ENCODE measurements at places on chromosomes 5 and 9.

DNA sequence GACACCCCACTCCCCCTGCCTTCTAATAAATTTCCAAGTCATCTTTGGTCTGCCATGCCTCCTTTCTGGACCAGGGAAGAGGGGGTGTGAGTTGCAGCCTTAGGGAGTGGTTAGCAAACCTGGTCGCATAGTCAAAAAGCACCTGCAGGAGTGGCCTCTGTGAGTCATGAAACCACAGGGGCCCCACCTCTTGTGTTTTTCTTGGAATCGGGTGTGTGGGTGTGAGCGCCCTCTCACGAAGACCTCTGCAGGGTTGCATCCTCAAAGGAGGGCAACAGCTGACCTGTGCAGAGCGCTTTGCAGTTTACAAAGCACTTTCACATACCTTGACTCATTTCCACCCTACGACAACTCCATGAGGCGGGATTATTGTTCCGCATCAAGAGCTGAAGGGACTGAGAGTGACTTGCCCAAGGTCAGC lies 36.8 kb upstream of the TEX48 start:
- DNase-seq = peak; percentile 83

- no peak for DNase-seq
These were observed 376.4 kb upstream of the RGMB start for GRCh38 chr5:98397081-98397480.

DNA sequence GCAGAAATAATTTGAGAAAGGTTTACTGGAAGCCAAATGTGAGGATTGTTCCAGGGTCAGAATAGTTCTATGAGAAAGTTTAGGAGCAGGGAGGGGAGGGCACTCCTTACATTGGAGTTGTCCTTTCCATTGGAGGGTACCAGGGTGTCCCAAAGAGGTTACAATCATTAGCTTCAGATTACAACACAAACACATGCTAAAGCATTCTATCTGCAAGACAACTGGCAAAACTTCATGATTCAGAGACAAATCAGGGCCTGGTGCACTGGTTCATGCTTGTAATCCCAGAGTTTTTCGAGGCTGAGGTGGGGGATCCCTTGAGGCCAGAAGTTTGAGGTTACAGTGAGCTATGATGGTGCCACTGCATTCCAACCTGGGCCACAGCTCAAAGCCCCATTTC lies 51.8 kb downstream of the NSUN2 start:
- DNase-seq = no peak

DNA sequence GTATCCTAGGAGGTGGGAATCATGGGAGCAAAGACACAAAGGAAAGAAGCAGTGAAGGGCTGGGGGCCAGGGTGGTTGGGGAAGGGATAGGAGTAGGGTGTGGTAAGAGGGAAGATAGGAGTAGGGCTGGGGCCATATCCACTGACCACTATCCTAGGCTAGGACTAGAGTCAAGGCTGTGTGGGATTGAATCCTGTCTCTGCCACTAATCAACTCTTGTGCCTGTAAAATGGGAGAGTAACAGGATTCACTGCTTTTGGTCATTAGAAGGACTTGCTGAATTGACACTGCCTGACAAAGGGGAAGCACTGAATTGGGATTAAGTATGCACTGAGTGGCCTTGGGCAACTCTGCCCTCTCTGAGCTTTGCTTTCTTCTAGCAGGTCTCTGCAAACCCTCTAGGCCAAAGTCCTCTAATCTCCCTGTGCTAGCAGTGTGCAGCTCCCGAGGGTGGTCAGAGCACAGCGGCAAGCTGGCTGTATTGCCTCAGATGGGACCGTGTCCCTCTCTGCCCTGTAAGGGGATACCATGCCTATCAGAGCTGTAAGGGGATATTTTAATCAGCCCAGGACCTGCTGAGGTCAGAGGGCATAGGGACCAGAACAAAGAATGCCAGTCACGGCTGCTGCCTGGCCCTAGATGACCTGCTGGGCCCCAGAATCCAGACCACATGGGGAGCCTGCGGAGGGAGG lies 12.4 kb upstream of the DAB2IP start:
- no peak for DNase-seq

DNA sequence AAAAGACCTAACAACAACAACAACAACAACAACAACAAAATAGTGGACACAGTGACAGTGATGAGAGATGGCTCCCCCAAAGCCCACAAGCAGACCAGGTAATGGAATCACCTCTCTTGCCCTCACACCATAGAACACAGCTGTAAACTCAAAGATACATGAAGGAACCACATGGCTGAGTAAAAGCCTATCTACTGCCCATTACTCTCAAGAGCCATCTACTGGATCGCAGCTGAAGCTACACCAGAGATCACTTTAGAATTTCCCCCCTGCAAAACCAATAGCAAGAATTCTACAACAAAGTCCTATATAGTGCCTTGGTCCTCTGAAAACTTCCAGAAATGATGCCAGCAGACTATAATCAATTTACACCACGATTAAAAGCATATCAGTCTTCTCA lies 1537.6 kb upstream of the CDH9 start:
- DNase-seq = no peak

GRCh38 chr5:63125392-63125791 lies 546.8 kb downstream of the LRRC70 start:
- DNase-seq = no peak

- DNase-seq = peak; percentile 3
These were observed 45.3 kb downstream of the SLC36A1 start for GRCh38 chr5:151492729-151493128.

DNA sequence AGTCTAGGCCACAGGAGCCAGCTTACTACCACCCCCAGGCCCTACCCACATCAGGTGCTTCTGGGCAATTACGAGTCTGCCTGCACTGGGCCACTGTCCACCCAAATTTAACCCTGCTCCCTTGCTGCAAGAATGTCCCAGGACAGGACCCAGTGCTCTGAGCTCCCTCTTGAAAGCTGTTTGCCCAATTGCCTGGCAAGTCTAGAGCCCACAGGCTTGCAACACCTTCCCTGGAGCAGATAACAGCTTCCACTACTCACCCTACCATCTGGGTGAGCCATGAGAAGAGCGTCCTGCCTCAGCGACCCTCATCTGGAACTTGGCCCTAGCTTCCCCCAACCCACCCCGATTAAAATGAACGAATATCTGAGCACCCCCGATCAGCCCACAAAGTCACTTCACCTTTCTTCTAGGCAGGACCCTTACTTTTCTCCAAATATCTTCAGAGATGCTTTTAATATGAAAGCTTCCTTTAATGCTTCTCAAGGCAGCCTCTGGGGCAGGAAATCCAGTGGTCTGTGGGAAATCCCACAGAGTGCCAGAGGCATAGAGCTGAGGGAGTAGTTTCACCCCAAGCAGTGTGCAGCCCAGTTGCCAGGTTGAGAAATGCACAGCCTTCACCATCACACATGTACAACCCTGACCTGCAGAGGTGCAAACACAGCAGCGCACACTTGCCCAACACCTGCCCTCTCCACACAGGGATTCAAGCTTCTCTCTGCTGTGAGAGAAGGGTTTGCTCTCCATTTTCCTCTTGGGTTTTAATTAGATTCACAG lies 10.6 kb downstream of the ACSL6 start:
- DNase-seq = no peak

DNA sequence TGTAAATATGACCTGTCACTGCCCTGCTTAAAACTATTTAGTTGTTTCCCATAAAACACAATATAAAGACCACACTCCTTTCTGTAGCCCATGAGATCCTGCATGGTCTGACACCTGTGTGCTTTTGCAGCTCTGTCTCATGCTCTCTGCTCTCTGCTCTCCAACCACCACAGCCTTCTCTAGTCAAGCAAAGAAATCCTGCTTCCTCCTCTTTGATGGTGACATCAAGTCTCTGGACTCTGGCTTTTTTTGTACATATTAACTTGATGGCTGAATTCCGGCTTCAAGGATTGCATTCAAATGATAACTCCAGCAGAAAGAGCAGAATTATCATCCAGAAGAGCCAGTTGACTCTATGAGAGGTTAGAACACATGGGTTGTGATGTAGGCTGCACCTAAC lies 58.2 kb downstream of the CHSY3 start:
- DNase-seq = no peak

DNA sequence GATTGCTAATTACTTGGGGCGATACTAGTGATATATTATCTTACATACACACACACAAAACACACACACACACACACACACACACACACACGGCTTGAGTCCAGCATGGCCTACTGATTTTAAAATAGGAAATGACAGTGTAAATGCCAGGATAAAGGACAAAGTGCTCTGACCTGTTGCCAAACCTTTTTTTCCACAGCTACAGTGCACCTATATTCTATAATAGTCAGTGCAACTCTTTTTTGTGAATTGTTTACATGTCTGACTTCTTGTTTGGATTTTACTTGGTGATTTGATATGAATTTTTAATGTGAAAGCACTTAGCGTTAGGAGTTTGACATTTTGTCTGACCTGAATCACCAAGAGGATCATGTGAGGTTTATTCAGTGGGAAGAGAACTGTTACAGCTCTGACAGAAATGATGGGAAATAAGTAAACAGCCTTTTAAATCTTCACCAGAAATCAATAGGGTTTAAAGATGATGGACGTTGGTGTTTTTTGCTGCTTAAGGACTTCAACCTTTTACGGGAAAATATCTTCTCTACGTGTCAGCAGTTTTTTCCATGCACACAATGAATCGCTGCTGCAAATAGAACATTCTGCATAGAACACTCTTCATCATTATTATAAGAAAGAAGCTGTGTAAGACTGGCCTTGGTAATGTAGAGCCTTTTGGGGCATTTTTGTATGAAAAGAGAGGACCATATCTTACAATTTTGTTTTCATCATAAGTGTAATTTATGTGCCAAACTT lies 218.5 kb downstream of the RANBP17 start:
- DNase-seq = no peak

GRCh38 chr5:132065351-132065937 lies 5.0 kb downstream of the IL3 start:
- peak; percentile 54 for DNase-seq

DNA sequence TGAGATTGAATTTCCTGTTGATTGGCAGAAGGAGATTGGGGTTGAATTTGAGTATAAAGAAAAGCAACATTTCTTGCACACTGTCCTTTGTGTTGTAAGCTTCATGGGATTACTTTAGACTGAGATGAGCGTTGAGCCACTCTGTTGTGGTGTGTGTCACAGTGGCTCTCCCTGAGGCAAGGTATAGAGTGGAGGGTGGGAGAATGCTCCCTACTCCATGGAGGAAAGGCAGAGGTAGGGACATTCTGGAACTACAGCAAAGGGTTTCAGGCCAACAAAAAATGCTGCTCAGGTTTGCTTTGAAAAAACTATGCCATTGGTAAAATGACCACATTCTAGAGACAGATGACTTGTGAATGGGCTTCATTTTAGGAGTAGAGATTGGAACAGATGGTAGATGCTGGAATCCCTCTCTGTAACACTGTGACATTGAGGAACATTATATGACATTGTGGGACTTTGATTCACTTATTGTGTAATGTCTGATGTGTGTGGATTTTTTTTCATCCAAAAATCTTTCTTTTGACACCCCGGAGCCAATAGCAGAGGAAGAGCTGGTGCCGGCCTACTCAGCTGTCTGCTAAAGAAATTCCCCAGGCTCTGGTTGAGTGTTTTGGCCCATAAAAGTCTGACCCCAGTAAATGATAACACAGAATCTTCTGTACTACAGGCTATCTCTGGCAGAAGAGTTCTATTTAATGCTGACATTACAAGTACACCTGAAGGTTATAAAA lies 6.2 kb upstream of the CEP120 start:
- no peak for DNase-seq

GRCh38 chr5:136311999-136312398 lies 53.3 kb downstream of the TRPC7 start:
- DNase-seq = no peak

- no peak for DNase-seq
These were observed 566.5 kb upstream of the ZNF462 start for GRCh38 chr9:106296426-106296825.

GRCh38 chr9:134224567-134225093 lies 60.3 kb upstream of the RNU6ATAC start:
- no peak for DNase-seq

GRCh38 chr9:107389617-107390071 lies 99.9 kb downstream of the KLF4 start:
- DNase-seq = no peak

- DNase-seq = no peak
These were observed 12.2 kb downstream of the AKNA start for GRCh38 chr9:114375386-114376175.

GRCh38 chr5:77181596-77182304 lies 28.7 kb upstream of the PDE8B start:
- DNase-seq = no peak

GRCh38 chr5:35828082-35828598 lies 28.6 kb upstream of the IL7R start:
- no peak for DNase-seq

GRCh38 chr5:173211284-173211683 lies 23.7 kb downstream of the NKX2-5 start:
- no peak for DNase-seq

DNA sequence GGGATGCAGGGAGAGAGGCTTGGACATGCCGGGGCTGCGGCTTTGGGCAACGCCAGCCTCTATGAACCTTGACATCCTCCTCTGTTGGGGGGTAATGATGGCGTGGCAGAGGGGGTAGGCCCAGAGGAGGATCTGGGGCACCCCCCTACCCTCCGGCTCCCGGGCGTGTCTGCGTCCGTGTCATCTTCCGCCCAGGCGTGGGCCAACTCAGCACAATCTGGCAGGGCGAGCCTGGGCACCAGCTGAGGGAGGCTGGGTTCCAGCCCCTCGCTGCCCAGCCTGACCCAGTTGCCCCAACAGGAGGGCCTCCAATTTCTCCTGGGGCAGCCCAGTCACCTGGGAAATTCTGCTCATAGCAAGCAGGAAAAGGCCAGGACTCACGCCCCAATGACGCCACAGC lies 62.9 kb upstream of the IL17B start:
- no peak for DNase-seq

- no peak for DNase-seq
These were observed 219.8 kb downstream of the C9orf50 start for GRCh38 chr9:129400971-129401622.

DNA sequence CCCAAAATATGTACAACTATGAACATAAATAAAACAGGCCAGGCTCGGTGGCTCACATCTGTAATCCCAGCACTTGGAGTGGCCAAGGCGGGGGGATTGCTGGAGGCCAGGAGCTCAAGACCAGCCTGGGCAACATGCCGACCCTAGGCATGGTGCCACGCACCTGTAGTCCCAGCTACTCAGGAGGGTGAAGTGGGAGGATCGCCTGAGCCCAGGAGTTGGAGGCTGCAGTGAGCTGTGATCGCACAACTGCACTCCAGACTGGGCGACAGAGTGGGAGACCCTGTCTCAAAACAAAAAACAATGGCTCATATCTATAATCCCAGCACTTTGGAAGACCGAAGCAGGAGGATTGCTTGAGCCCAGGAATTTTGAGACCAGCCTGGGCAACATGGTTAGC lies 1.5 kb downstream of the HAUS6 start:
- DNase-seq = no peak

GRCh38 chr5:60829490-60830266 lies 14.4 kb downstream of the ELOVL7 start:
- DNase-seq = no peak

DNA sequence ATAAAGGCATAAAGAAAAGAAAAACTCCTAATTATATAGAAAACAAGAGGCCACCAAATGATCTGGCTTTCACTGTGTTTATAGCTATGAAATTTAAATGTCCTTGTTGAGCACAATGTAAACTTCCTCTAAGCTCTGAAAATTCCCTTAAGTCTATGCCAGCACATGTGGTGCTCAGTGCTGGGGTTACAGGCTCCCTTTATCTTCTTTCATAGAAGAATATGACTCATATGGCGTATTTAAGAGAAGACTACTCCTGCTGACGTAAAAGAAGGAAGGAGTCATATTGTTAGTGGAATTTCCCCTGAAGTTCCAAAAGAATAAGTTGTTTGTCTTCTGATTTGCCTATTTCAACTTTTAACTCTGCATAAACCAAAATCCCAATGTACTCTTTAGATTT lies 30.4 kb downstream of the RNF145 start:
- DNase-seq = no peak

GRCh38 chr9:87199278-87199677 lies 252.0 kb upstream of the GAS1 start:
- DNase-seq = no peak
